Thoracic aorta (tissue), 2 donors: ENCODE measurements at places on chromosomes 6 and 20.
A peak's percentile ranks its signal among the peaks of the same experiment; 100 is the strongest.

- H3K27me3 ChIP-seq = no peaks in the 10 kb centered on the region
- H3K4me3 ChIP-seq = no peak overlapping the region
- H3K27ac ChIP-seq = no peak overlapping the region
- no peak for DNase-seq
- no peaks in the 10 kb centered on the region for H3K36me3 ChIP-seq
- peaks cover 9% of the 10 kb centered on the region for H3K4me1 ChIP-seq
Observed at GRCh38 chr20:2822073-2822472, 5.9 kb downstream of the TMEM239 start.

GRCh38 chr6:144840619-144841018, 555.5 kb downstream of the UTRN start:
- DNase-seq = no peak
- no peak overlapping the region for H3K4me3 ChIP-seq
- H3K27me3 ChIP-seq = no peaks in the 10 kb centered on the region
- H3K36me3 ChIP-seq = peaks cover 22% of the 10 kb centered on the region
- peaks cover 9% of the 10 kb centered on the region for H3K4me1 ChIP-seq

- no peak overlapping the region for H3K4me3 ChIP-seq
- H3K4me1 ChIP-seq = no peaks in the 10 kb centered on the region
- H3K36me3 ChIP-seq = no peaks in the 10 kb centered on the region
- no peaks in the 10 kb centered on the region for H3K27me3 ChIP-seq
Observed at GRCh38 chr6:67815623-67816022, 819.5 kb upstream of the ADGRB3 start.

- no peak overlapping the region for H3K4me3 ChIP-seq
- DNase-seq = no peak
- H3K27me3 ChIP-seq = no peaks in the 10 kb centered on the region
- H3K27ac ChIP-seq = no peak overlapping the region
- H3K4me1 ChIP-seq = peaks cover 4% of the 10 kb centered on the region
- no peaks in the 10 kb centered on the region for H3K36me3 ChIP-seq
Observed at GRCh38 chr6:166959911-166960608, 3.7 kb upstream of the RNASET2 start.

DNA sequence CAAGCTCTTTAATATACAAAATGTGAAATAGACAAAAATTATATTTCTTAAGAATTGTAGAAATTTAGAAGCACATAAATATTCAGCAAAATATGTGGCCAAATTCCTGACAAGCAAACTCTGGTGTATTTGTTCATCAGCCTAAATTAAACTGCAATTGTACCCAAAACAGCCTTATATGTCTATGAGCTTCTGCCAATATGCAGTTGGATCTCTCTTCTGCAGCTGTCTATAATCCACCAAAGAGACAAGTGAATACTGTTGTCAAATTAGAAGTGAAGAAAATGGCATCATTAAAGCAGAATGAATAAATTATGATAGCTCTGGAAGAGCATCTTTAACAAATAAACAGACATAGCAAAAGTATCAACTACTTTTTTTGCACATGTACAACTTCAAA, 755.7 kb downstream of the GRIK2 start:
- no peak overlapping the region for H3K4me3 ChIP-seq
- DNase-seq = no peak
- H3K27ac ChIP-seq = no peak overlapping the region
- no peaks in the 10 kb centered on the region for H3K27me3 ChIP-seq
- no peaks in the 10 kb centered on the region for H3K36me3 ChIP-seq
- no peaks in the 10 kb centered on the region for H3K4me1 ChIP-seq

- no peaks in the 10 kb centered on the region for H3K36me3 ChIP-seq
- no peaks in the 10 kb centered on the region for H3K4me1 ChIP-seq
- H3K4me3 ChIP-seq = no peak overlapping the region
- H3K27ac ChIP-seq = no peak overlapping the region
- H3K27me3 ChIP-seq = no peaks in the 10 kb centered on the region
Observed at GRCh38 chr6:130776287-130776925, 50.8 kb upstream of the SMLR1 start.

DNA sequence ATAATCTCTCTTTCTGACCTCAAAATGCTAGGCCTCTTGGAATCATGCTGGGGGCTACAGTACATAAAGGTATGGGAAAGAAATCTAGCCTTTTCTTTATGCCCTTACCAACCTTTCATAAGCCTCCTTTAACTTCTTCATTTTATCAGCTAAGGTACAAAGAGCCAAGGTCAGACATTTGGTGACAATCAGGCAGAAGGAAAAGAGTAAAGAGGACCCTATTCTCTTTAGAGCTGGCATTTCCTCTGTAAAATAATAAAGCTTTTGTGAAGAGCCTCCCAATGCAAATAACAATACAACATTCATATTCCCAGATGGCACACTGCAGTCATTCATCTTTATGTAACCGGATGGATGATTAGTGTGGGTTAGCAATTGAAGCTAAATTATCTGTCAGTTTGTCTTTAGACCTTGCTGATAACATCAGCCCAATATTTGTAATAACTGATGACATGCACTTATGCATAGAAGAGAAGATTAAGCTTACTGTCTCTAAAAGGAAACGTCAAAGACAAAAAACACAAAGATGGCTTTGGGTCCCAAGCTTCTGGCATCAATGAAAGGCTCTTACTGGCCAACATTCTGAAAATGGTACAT, 163.1 kb downstream of the IBTK start:
- no peak overlapping the region for H3K4me3 ChIP-seq
- H3K36me3 ChIP-seq = no peaks in the 10 kb centered on the region
- no peaks in the 10 kb centered on the region for H3K27me3 ChIP-seq
- no peak for DNase-seq

DNA sequence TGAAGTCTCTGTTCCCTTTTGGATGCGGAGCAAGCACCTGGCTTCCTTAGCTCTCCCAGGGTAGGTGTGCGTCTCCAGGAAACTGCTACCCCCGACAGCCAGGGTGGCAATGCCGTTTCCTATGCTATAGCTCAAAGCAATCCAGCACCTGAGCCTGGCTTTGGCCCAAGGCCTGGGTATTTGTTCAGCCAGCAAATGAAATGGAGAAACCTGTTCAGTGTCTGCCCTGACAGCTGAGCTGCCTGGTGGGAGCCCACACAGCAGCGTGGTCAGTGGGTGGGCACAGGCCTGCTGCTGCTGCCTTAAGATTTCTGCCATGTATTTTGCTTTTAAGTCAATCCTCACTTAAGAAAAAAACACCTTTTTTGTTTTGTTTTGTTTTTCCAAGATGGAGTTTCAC, 13.7 kb downstream of the SPATA2 start:
- peaks cover 27% of the 10 kb centered on the region for H3K36me3 ChIP-seq
- H3K27me3 ChIP-seq = no peaks in the 10 kb centered on the region
- DNase-seq = no peak
- no peak overlapping the region for H3K4me3 ChIP-seq
- no peaks in the 10 kb centered on the region for H3K4me1 ChIP-seq

DNA sequence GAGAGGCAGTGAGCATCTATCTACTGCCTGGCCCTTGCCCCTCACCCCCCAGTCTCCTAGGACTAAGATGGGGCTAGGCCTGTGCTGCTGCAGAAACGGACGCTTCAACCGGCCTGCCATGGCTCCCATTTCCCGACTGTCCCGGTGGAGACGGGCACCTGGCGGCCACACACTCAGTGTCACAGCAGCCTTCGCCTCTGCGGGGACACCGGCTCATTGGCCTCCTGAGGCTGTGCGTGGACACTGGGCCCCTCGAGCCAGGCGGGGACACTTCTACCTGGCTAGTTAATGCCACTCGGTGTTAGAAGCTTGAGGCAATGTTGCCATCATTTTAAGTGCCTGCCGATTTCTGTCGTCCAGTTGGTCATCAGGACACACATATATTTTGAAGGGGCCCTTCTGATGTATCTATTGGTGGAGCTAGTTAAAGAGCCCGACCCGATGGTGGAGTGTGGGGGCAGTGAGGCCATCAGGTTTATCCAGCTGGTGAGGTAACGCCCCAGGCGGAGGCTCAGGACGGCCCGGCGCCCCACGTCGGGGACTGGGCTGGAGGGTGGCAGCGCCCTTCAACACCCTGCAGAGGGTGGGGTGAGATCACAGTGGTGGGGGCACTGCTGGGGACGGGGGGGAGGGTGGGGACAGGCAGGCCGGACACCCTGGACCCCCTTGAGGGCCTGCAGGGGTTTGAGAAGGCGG, 58.9 kb upstream of the GATA5 start:
- H3K4me1 ChIP-seq = peaks cover 7% of the 10 kb centered on the region
- no peak overlapping the region for H3K27ac ChIP-seq
- DNase-seq = no peak
- H3K4me3 ChIP-seq = no peak overlapping the region

GRCh38 chr6:148177589-148178233, 164.9 kb upstream of the SASH1 start:
- H3K4me1 ChIP-seq = no peaks in the 10 kb centered on the region
- H3K27me3 ChIP-seq = no peaks in the 10 kb centered on the region
- no peak overlapping the region for H3K27ac ChIP-seq
- no peak overlapping the region for H3K4me3 ChIP-seq

GRCh38 chr6:137002505-137002904, 42.3 kb downstream of the IL20RA start:
- no peaks in the 10 kb centered on the region for H3K4me1 ChIP-seq
- no peaks in the 10 kb centered on the region for H3K36me3 ChIP-seq
- H3K4me3 ChIP-seq = no peak overlapping the region
- no peak overlapping the region for H3K27ac ChIP-seq
- no peaks in the 10 kb centered on the region for H3K27me3 ChIP-seq

DNA sequence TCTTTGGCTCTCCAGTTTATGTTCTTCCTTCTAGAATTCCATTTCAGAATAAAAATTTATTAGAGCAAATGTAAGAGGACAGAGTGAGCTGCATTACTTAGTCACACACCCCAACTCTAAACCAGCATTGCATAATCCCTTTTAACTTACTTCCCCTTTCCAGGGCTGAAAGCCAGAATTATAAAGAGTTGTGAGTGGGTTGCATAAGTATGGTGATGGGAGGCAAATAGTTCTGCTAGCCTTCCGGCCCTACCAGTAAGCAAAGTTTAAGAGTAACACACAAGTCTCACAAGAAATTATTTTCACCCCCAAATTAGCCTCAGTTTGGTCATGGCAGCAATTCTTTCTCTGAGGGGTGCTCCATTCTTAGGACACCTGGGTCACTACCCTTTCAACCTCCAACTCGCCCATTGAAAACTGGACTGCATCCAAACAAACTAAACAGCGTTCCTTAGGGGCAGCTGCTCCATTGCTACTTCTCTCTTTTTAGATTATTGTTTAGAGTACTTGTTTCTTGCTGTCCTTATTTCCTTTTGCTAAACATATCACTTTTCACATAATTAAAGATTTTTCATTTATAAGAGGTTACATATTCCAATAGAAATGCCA, 1.6 kb downstream of the KIAA0408 start:
- no peak overlapping the region for H3K4me3 ChIP-seq
- H3K27me3 ChIP-seq = no peaks in the 10 kb centered on the region
- peaks cover 11% of the 10 kb centered on the region for H3K4me1 ChIP-seq
- no peaks in the 10 kb centered on the region for H3K36me3 ChIP-seq
- no peak overlapping the region for H3K27ac ChIP-seq
- DNase-seq = no peak

DNA sequence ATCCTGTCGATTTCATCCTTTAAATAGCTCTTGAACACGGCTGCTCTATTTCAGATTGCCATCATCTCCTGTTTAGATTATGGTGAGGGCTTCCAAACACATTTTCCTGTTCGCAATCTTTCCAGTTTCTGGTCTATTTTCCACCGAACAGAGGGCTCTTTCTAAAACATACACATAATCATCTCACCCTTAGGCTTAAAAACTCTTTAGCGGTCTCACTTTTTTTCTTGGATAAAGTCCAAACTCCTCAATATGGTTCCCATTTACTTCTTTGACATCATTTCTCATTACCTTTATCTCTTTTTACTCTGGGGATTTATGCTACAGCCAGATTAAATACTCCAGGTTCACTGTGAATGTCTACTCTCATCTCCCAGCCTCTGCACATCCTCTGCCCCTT, 103.4 kb upstream of the STMND1 start:
- no peaks in the 10 kb centered on the region for H3K27me3 ChIP-seq
- DNase-seq = no peak
- no peaks in the 10 kb centered on the region for H3K36me3 ChIP-seq
- no peaks in the 10 kb centered on the region for H3K4me1 ChIP-seq
- no peak overlapping the region for H3K27ac ChIP-seq

- H3K4me3 ChIP-seq = peak overlapping the region; percentile 71
- peaks cover under 1% of the 10 kb centered on the region for H3K4me1 ChIP-seq
- H3K27ac ChIP-seq = peak overlapping the region; percentile 85
- no peak for DNase-seq
- no peaks in the 10 kb centered on the region for H3K36me3 ChIP-seq
Observed at GRCh38 chr6:168441434-168442391, 729 bp downstream of the SMOC2 start.
